Lower lobe of right lung (tissue), 2 donors: ENCODE measurements at places on chromosomes 5 and 9.

DNA sequence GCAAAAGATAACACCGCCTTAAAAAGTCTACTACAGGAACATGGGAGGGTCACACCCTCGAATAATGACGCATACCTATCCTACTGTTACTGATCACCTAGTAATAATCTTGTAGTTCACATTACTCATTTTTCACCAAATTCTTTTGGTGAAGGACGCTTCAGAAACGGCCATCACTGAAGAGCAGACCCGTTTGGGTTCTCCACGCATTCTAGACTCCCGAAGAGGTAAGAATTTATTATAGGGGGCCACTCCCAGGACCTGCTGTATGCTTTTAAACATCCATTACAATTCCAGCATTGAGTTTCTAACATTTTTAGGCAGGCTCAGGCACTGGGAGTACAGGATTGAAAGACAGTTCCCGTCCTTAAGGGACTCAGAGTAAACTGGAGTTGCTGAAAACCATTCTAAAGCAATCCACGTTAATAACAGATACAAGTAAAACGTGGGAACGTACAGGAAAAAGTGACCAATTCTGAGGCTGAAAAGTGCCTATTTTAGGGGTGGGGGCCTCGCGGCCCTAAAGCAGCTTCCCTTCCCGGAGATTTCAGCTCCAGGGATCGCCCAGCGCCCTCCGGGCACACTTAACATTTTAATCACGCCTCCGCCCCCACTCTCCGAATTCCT is at the start of gene FER:
FER (plus strand) TSS at position 124 of the 627 bp plus-strand sequence. CDS start 50,286 bp downstream, outside the sequence.
- DNase-seq: no peak

DNA sequence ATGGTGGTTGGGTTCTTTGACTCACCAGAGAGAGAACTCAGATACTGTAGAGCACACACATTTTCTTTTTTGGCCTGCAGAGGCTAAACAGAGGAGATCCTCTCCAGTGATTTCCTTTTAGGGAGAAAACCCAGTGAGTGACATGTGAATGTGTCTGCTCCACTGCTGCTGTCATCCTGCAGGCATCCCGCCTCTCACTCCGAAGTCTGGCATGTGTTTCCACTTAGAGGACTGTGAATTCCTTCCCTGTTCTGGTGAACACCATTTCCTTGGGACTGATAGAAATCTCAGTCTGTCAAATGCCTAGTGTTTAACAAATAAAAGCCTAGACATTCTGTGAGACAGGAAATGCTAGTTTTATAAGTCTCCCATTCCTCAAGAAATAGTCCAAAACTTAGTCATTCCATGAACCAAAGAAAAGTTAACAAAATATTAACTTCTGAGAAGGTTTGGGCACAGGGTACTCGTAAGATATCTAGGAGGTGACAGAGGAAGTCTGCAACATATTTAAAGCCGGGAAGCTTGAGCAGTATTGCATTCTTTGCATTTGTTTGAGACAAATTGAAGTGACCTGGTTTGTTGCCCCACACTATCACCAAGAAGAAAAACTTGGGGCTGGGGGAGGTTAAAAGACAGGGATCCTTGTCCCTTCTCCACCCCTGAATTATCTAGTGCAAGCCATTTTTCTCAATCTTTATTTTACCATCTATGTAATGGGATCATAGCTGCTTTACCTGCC is 74.9 kb upstream of the NIPAL4 start:
- no peak for DNase-seq

DNA sequence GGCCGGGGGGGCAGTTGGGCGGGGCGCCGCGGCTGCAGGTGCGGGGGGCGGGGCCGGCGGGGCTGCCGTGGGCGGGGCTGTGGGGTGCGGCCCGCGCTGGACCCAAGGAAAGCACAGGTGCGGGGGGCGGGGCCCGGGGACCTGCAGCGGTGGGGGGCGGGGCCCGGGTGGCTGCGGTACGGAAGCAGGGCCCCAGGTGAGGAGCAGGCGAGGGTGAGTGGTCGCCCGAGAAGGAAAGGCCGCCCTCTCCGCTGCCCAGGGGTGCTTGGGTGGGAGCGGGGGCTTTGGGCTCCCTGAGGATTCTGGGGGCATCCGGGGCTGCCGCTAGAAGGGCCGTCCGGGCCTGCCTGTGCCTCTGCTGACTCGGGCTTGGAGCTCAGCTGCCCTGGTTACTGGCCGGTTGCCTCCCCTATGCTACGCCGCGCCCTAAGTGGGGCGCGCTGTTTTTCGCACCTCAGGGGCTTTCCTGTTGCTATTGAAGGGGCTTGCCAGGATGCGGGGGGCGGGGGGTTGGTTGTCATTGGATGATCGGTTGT is 767 bp downstream of the RALGPS1 start:
- peak; percentile 91 for DNase-seq

DNA sequence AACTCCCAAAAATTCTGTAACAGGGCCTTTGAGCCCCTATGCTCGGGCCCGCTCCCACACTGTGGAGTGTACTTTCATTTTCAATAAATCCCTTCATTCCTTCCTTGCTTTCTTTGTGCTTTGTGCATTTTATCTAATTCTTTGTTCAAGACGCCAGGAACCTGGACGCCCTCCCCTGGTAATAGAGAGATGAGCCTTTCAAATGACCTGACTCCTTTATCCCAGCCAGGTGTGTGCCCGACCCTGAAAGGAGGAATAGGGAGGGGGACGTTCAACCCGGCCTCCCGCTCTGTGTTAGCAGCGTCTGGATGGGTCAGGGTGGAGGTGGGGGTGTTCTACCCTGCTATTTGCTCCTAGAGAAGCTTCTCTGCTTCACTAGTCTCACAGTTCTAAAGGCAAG is 53.9 kb downstream of the FXN start:
- no peak for DNase-seq

DNA sequence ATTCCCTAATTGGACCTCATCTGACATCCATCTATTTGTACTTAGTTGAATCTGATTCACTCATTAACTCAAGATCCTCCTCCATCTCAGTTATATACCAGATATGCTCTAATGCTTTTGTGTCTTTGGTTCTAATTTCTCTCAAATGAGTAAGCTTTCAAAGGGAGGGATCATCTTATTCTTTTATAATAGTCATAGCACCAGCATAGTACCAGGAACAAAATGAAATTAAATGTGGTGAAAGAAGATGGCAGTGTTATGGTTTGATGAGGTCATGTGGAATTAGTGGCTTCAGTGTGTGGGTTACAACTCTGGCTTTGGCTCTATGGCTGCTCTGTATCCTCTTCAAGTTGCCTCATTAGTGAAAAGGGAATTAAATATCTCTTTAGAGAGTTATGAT is 32.5 kb upstream of the ZNF366 start:
- no peak for DNase-seq

DNA sequence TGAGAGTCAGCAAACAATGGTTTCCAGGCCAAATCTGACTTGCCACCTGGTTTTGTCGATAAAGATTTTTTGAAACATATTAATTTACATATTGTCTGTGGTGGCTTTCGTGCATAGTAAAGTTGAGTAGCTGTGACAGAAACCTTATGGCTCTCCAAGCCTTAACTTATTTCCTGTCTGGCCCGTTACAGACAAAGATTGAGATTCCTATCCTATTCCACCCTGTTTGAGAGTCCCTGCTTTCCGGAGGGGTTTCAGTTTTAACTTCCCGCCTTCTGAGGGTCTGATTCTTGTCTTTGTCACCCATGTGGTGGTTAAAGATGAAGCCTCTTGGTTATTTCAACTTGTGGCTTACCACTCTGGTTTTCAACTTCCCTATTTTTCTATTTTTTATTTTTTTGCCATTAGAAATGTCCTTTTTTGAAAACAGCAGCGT is 11.4 kb downstream of the OTULIN start:
- DNase-seq: no peak

DNA sequence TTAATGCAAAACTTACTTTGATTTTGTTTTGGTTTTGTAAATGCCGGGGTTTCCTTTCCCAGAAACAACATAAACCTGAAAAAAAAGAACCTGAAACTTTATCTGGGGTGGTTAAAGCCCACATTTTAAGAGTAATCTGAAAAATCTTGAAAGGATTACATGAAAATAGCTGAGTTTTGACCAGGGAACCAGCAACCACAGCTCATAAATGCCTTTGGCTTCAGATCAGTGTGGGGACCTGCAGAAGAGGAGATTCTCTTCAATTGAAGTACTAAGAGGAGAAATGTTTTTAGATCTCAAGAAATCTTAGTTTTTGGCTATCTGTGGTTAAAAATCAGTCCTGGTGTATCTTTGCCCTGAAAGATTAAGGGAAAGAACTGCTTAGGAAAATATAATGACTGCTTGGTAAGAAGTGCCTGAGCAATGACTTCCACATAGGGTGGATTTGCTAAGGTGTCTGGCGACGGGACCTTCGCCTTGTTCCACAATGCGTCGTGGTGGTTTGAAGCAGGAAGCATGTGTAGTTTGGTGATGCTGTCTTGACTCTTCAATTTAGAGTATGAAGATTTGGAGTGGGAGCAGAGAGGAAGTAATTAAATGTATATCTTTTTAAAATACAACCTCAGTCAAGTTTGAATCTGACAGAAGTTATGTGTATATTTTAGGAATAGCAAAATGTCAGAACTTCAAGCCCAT is 186.5 kb downstream of the MAN2A1 start:
- DNase-seq: no peak

DNA sequence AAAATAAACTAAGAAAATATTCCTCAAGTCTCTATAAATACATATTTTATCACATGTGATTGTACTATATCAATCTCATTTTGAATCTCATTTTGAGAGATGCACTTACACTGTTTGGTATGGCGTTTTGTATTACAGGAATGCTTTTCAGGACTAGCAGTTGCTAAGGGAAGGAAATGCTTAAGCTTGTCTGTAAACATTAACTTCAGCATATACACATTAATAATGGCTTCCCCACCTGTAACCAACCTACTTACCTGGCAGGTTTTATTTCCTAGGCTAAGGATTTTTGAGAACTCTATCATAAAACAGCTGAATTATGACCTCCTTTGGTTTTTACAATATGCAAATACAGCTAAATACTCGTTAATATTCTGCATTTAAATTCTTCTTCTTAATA is 141.0 kb upstream of the GRHPR start:
- no peak for DNase-seq

- no peak for DNase-seq
Measured at GRCh38 chr5:174559566-174560090, 164.8 kb upstream of the MSX2 start.

GRCh38 chr5:141373673-141374317 is at the start of gene PCDHGA6:
Gene PCDHGA6 (plus strand): TSS chr5:141373891. CDS start chr5:141374084, 193 bp downstream.
- no peak for DNase-seq

DNA sequence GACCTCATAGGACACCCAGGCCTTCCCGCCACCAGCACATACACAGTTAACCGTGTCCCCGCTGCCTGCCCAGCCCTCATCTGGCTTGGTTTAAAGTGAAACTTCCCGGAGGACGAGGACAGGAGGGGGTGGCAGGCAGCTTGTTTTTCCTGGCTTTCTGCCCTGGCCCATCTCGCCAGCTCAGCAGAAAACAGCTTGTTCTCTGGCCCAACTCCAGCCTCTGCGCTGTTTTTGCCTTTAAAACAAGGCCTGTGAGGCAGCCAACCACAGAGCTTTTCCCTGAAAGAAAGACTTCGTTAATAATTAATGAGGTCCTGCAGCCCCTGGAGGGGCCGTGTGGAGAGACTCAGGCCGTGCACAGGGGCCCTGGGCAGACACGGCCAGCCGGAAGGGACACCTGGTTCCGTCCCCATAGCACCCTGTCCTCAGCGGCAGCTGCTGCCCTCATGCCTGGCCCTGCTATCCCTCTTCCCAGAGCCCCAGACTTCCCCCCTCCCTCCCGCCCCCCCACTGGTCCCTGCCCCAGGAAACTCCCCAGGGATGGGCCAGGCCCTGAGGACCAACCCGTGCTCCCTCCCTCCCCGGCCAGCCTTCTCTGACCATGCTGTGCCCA is 108.7 kb downstream of the RXRA start:
- DNase-seq: peak; percentile 93

- no peak for DNase-seq
Measured at GRCh38 chr5:54799645-54800044, 185.7 kb downstream of the ESM1 start.

DNA sequence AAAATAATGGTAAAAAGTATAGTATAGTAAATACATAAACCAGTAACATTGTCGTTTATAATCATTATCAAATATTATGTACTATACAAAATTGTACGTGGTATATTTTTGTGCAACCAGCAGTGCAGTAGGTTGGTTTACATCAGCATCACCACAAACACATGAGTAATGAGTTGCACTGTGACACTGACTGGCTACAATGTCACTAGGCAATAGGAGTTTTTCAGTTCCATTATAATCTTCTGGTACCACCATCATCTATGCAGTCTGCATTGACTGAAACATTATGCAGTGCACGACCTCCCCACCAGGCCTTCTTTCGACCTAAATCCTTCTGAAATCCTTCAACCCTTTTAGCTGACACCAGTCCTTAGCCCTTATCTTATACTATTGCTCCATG is 105.8 kb downstream of the SREK1 start:
- no peak for DNase-seq

GRCh38 chr5:33148076-33148513 is 292.7 kb upstream of the TARS1 start:
- DNase-seq: no peak

DNA sequence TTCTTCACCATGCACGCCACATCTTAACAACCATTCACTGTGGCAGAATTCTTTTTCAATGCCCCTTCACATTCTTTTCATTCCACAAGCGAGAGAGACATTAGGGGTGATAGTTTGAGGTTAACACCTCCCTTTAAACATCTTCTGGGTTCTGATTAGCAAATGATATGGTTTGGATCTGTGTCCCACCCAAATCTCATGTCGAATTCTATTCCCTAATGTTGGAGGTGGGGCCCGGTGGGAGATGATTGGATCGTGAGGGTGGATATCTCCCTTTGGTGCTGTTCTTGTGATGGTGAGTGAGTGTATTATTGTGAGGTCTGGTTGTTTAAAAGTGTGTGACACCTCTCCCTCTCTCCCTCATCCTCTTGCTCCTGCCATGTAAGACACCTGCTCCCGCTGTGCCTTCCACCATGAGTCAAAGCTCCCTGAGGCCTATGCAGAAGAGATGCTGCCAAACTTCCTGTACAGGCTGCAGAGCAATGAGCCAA is 46.1 kb upstream of the RAI14 start:
- no peak for DNase-seq

- DNase-seq: no peak
Measured at GRCh38 chr9:87537625-87538024, 40.0 kb downstream of the DAPK1 start.

DNA sequence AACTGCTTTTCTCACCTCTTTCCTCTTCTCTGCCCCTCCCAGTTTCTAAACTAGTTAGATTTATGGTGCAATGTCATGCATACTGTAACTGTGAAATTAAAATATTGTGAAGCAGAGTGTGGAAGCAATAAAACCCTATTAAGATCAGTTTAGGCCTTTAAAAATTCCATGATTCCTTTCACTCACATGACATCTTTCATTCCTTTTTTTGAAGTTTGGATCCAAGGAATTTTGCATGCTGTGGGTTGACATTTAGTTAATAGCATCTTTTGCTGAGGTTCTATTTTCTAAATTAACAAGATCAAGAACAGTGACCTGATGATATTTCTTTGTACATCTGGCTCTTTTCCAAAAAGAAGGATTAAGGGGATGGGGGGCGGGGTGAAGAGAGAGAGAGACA is 13.7 kb downstream of the FOXD1 start:
- DNase-seq: no peak
